ENCODE measurements at places on chromosomes 1 and 21. TPM values are rescaled to one million over a fixed set of nuclear protein-coding genes. Genes with fewer than 3 reads are reported as not detected.

The ERICH3 gene
- polyA plus RNA-seq, result not detected

The INSRR gene
- polyA plus RNA-seq, result not detected

The CLDN17 gene
- not detected for polyA plus RNA-seq

The S100A10 gene
- polyA plus RNA-seq, result 2,964 TPM

The DIO1 gene
- polyA plus RNA-seq, result not detected

The COL16A1 gene
- polyA plus RNA-seq, result 74.3 TPM

The RPS27 gene
- polyA plus RNA-seq, result 5,023 TPM

The CFAP410 gene
- polyA plus RNA-seq, result 11.5 TPM

The RHOC gene
- polyA plus RNA-seq, result 728 TPM

The AMY1A gene
- not detected for polyA plus RNA-seq

The OR10Z1 gene
- not detected for polyA plus RNA-seq

The CFAP126 gene
- polyA plus RNA-seq, result not detected

The CDC14A gene
- 0.58 TPM for polyA plus RNA-seq

The FMO4 gene
- 1.4 TPM for polyA plus RNA-seq

The KAZN gene
- 7.2 TPM for polyA plus RNA-seq

The ARHGAP29 gene
- polyA plus RNA-seq, result 40.7 TPM

The AVPR1B gene
- polyA plus RNA-seq, result not detected

The AMY1B gene
- polyA plus RNA-seq, result not detected

The LCE1C gene
- 3.9 TPM for polyA plus RNA-seq

The KCNA3 gene
- polyA plus RNA-seq, result not detected

The ETS2 gene
- polyA plus RNA-seq, result 32.5 TPM

The KCNJ6 gene
- not detected for polyA plus RNA-seq

The MYOG gene
- not detected for polyA plus RNA-seq

The AGBL4 gene
- not detected for polyA plus RNA-seq

The CACNA1S gene
- polyA plus RNA-seq, result not detected

The MIXL1 gene
- polyA plus RNA-seq, result 0.07 TPM

The ADARB1 gene
- 11.6 TPM for polyA plus RNA-seq

The MFN2 gene
- polyA plus RNA-seq, result 51.5 TPM

The OR2T11 gene
- not detected for polyA plus RNA-seq

The PIP5K1A gene
- polyA plus RNA-seq, result 30.8 TPM

The TSTD1 gene
- polyA plus RNA-seq, result 153 TPM

The CCDC27 gene
- not detected for polyA plus RNA-seq

The SLC16A4 gene
- 0.18 TPM for polyA plus RNA-seq

The RAVER2 gene
- polyA plus RNA-seq, result 4.3 TPM

The FCGR3B gene
- not detected for polyA plus RNA-seq

The CYP4Z1 gene
- not detected for polyA plus RNA-seq

The SLAMF9 gene
- polyA plus RNA-seq, result 0.72 TPM

The ADAMTSL4 gene
- 2.1 TPM for polyA plus RNA-seq

The GLIS1 gene
- not detected for polyA plus RNA-seq

The PCSK9 gene
- polyA plus RNA-seq, result 163 TPM

The BMP8A gene
- polyA plus RNA-seq, result not detected

The PODN gene
- not detected for polyA plus RNA-seq

The PTPN7 gene
- not detected for polyA plus RNA-seq

Data from foreskin keratinocyte (primary cell).